IPS DF 19.7 (cell line): ENCODE measurements at places on chromosomes 3 and 15.

DNA sequence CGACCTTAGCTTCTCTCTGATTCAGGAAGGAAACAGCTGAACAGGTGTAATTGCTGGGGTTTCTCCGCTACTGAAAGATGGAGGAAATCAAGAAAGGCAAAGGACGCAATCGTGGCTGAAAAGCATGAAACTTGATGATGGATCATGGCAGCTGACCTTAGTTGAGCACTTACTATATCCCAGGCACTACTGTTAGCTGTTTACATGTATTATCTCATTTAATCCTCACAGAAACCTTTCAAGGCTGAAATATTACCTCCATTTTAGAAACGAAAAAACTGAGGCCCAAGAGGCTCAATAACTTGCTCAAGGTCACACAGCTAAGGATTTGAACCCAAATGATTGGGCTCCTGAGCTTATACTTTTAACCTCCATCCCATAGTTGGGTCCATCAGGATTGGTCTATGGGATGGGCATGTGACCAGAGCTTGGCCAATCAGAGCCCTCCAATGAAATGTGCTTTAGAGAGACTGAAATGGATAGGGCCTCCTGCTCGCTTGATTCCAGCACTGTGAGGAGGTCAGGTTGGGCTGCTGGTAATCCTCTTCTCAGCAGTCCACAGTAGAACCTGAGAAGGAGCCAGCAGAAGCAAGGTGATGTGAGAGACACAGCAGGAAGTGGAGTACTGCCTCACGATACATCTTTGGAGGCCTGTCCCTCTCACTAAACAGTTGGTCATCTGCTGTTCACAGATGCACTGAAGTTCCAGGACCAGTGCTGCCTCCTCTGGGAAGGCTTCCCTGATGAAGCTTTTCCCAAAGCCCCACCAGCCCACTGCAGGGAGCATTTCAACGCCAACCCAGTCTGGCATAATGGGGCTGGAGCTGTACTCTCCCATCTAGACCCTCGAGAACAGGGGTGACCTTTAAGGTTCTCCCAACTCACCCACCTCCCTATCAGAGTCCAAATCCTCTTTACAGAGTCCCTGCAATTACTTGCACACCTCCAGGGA lies 10.4 kb downstream of the CLN6 start:
- no peak for DNase-seq

- DNase-seq = no peak
Observed at GRCh38 chr3:13785853-13786436, 93.9 kb downstream of the WNT7A start.

- no peak for DNase-seq
Observed at GRCh38 chr3:125965505-125965904, 3.5 kb upstream of the ROPN1B start.

DNA sequence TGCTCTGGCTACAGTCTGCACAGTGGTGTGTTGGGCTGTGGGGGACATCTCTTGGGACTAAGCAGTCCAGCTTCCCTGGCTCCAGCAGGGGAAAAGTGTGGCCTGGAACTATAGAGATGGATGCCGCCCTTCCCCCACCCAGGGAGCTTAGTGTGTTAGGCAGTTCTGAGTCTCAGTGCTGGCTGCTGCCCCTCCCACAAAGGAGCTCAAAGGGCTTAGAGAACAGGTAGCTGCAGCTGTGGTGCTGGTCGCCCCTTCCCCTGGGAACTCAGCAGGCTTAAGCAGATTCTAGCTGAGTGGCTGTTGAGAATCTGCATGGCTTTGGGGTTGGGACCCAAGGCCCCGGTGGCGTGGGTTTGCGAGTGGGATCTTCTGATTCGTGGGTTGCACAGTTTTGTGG lies 190.8 kb downstream of the PDCD6IP start:
- DNase-seq = no peak

DNA sequence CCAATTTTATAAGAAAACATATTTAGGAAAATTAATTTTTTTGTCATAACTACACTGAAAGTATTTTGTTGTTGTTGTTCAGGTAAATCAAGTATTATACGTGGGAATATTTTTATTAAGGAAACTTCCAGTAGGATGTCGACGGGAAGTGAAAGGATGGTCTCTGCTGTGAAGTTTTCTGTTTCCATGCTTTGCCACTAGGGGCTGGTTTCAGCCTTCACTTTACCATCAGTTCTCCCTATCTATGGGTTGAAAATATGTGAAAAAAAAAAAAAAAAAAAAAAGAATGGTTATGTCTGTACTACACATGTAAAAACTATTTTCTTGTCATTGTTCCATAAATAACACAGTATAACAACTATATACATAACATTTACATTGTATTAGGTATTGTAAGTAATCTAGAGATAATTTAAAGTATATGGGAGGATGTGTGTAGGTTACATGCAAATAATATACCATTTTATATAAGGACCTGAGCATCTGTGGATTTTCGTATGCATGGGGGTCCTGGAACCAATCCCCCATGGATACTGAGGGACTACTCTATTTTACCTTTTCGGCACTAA lies 136.7 kb downstream of the SMAD6 start:
- DNase-seq = no peak

GRCh38 chr15:70672081-70672480 lies 91.3 kb downstream of the UACA start:
- no peak for DNase-seq
